ENCODE measurements at places on chromosomes 13 and 19. TPM values are rescaled to one million over a fixed set of nuclear protein-coding genes. Genes with fewer than 3 reads are reported as not detected.

The ETV2 gene
- total RNA-seq = not detected

The SELENOV gene
- not detected for total RNA-seq

The CCNE1 gene
- 1.9 TPM for total RNA-seq

The ELANE gene
- total RNA-seq = 1.0 TPM

The GPC6 gene
- 14.4 TPM for total RNA-seq

The IRGQ gene
- total RNA-seq = 17.3 TPM

The QPCTL gene
- 4.9 TPM for total RNA-seq

The ZNF71 gene
- total RNA-seq = 11.2 TPM

The LRG1 gene
- 6.9 TPM for total RNA-seq

The IZUMO2 gene
- not detected for total RNA-seq
